Stimulated activated CD4-positive, alpha-beta T cell treated with anti-CD3 and anti-CD28 coated beads, Interleukin-2, amount 100 ng/mL, for 24 hours (primary cell): ENCODE measurements at places on chromosomes 2 and 18.

- DNase-seq, result no peak
Measured at GRCh38 chr2:134469516-134470115, 215.7 kb downstream of the MGAT5 start.

- DNase-seq, result no peak
Measured at GRCh38 chr18:3444954-3445353, 5.0 kb upstream of the TGIF1 start.

GRCh38 chr2:128777196-128778035 is 458.7 kb upstream of the HS6ST1 start:
- DNase-seq, result no peak

- DNase-seq, result peak; percentile 63
Measured at GRCh38 chr2:29115797-29116781, 874 bp downstream of the CLIP4 start.

- DNase-seq, result peak; percentile 41
Measured at GRCh38 chr2:237627441-237628246, at the start of gene LRRFIP1. Gene LRRFIP1, plus strand, starts transcription at chr2:237627587. Its CDS starts 58 bp downstream, at chr2:237627645.

DNA sequence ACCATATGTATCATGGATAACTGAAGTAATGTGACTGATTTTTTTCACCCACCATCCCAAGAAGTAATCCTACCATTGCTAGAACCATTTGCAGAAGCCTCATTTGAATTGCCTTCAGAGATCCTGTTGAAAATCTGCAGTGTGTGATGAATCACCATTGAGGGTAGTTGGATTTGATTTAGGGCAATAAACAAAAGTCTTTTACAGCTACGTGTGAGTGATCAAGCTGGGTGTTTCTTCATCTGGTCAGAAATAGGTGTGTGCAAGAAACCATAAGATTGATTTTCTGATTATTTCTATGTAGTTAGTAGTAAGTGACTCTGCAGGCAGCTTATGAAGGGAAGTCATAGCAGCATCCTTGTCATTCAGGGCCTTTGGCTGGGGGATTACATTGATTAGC is 159.6 kb downstream of the MGAT5 start:
- no peak for DNase-seq

- DNase-seq, result no peak
Measured at GRCh38 chr2:10909996-10910341, 1.8 kb upstream of the KCNF1 start.

DNA sequence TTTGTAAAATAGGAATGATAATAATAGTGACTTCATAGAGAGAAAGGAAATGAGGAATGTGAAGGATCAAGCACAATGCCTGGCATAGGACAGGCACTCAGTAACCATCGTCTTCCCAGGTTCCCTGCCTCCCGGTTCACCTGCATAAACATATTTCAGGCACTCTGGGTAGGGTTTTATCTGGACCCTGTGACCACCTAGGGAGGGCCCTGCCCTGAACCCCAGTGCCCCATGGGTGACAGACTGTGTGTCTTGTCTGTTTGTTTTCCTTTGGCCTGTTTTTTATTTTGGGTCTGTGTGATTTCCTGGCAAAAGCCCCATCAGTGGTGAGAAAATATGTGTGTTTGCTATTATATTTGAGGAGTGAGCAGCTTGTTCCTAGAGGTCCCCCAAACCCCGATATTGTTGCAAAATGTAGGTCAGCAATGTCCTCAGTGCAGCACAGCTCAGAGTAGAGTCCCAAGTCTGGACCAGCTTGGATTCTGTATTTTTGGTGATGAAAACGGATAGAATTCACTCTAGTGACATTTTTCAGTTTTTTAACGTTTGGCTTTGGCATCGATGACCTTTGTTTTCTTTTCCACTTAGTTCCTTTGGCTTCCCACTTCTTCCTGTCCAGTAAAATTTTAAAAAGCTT is 9.6 kb upstream of the NT5C1B start:
- no peak for DNase-seq

- no peak for DNase-seq
Measured at GRCh38 chr2:96577501-96577900, 40.9 kb downstream of the ARID5A start.

DNA sequence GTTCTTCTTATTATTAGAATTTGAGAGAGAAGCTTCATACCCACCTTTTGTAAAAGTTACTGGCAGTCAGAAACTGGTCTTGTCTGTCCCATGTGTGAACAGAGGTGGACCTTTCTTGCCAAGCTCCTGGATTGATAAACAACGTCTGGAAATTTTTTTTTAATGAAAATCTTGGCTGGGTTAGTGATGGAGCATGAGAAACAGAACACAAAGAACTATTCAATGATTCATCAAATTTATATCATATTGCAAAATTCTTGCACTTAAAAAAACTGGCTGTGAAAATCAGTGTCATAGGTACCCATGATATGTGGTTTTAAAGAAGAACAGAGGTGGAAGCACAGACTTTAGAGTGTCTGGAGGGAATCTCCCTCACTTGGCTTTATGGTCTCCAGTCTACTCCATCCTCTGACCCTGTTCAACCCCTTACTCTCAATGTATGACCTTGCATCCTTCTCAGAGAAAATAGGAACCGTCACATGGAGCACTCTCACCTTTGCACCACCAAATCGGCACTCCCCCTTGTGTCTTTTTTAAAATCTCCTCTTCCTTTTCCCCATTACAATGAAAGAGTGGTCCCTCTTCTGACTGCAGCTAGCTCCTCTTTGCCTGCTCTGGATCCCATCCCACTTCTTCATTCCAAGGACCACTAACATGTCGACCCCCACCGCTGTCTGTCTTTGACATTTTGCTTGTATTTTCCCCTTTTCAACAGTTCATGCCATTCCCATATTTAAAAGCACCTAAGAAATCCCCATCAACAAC is 58.2 kb downstream of the COPS8 start:
- no peak for DNase-seq

DNA sequence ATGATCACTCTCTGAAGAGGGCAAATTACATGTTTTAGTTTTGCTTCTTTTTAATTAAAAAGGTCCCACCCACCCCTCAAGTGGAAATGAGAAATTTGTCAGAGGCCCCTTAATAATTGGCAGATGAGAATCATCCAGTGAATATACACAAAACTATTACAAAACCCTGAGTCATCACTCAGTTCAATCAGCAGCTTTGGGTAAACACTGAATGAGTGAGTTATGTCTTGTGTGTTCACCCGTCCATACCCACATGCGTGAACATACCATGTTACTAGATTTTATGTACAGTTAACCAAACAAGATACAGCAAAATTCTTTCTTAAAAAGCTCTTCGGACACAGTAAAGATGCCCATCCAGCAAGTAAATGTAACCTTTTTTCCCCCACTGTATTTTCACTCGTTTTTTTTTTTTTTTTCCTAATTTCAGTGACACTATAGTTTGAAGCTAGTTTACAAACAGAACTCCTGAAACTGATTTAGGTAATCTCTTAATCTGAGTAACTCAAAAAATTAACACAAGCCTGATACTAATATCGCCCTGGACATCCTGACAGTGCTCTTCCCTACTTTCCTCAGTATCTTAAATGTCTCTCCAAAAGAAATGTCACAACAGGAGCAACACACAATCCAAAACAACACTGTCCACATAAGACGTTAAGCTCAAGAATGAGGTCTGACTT is 1.4 kb downstream of the PSME4 start:
- DNase-seq, result no peak

DNA sequence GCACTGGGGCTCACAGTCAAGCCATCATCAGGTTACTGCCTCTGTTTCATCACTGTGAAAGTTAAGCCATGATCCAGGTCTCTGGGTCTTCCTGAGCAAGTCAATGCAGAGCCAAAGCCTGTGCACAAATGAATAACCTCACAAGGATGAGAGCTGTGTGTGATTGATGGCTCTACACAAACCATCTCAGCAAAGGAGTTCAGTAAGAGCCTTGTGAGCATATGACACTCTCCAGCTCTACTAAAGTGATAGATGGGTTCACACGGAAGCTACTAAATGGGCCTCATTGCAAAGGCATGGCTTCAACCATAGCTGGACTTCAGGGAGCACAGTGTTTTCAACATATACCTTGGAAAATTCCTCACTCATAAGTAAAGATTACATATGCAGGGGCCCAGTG is 101.5 kb downstream of the AFF3 start:
- no peak for DNase-seq

DNA sequence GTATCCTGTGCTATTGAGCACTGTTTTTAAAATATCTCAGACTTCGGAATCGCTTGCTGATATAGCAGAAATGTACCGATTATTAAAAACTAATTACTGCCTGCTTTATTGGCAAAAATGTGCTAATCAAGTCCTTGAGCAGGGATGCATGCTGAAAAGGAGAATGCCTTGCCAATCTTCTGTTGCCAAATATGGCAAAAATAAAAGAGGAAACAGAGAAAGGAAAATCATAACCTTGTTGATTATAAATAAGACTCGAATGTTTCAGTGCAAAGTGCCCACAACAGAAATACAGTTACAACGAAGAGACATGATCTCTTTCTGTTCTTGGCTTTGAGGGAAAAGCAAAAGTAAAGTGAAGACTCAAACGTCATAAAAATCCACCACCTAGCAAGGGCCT is 248.5 kb downstream of the TMEM182 start:
- no peak for DNase-seq

DNA sequence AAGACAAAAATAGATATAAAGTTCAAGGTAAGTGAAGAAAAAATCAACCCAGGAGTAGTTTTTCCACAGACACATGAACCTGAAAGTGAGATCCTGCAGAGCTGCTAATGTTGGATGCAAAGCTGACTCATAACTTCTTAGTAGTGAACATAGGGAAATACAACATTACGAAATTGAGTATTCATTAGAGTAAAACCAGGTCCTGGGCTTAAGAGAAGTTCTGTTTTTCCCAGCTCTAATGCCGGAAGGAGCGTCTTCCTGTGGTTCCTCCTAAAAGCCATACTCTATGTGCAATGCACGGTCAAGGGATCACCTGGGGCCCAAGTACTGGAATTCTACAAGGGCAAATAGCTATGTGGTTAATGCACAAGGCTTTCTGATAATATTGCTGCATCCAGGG is 141.7 kb downstream of the RBMS1 start:
- no peak for DNase-seq

GRCh38 chr2:128403814-128404708 is 85.4 kb upstream of the HS6ST1 start:
- DNase-seq, result no peak

GRCh38 chr18:13070460-13070859 is 79.3 kb downstream of the CEP192 start:
- DNase-seq, result no peak

- no peak for DNase-seq
Measured at GRCh38 chr18:37453752-37454151, 111.8 kb downstream of the CELF4 start.

DNA sequence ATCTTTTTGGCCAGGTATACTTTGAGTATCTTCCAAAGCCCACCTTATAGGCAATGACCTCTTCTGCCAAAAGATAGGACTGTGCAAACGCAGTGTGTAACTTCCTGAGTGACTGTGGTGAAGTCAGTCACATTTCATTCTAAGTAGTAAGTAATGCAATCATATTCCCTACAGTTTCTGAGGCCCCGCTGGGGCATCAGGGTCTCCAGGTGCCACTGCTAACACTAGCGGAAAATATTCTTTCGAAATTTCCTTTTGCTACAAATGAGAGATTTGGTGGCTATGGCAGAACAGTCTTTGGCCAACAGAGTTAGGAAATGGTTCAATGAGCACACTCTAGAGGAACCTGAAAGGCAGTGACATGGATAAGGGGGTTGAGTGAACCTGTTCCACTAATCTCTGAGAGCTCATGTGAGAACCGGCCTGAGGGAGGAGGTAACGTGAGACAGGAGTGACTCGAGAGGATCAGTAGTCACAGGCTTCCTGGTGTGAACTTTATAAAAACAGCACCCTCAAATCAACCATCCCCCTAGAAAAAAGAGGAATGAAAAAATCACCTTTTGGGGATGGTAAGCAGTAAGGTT is 102.6 kb upstream of the LPIN2 start:
- no peak for DNase-seq

- DNase-seq, result no peak
Measured at GRCh38 chr2:25567406-25567805, 106.0 kb downstream of the DTNB start.

- no peak for DNase-seq
Measured at GRCh38 chr2:7905756-7906155, 776.1 kb upstream of the ID2 start.

- DNase-seq, result no peak
Measured at GRCh38 chr2:69995511-69995910, 34.1 kb upstream of the ASPRV1 start.

GRCh38 chr2:196284144-196284844 is 112.9 kb upstream of the STK17B start:
- DNase-seq, result no peak

DNA sequence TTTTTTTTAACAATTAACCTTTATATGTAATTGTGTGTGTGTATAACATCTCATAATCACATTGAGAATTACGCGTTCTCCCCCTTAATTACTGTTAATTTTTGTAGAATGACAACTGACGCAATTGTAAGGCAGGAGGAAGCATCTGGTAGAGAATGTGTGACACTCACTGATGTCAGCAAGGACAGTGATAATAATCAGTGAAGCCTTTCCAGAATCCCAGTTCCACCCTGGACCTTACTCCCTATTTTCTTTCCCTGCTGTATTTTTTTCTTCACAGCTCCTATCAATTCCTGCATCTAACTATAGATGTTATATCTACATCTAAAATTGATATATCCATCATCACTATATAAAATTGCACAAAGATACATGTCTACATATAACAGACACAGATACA is 16.1 kb upstream of the STRN start:
- DNase-seq, result no peak

DNA sequence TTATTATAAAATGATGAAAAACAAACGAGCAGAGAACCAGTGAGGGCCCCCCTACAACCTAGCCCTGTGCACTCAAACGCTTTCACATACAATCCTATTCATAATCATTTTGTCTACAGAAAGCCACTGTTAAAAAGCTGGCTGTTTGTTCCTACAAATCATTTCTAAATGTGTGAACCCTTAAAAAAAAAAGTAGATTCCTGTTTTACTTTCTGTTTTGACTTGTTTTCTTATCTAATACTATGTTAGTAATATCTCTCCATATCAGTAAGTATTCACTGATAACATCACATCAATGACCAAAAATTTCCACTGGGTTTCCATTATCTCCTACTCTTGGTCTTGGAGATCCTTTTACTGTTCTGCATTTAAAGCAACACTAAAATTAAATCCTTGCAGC is 128.8 kb upstream of the TTC39C start:
- DNase-seq, result no peak

- DNase-seq, result no peak
Measured at GRCh38 chr18:55422456-55423180, 165.4 kb downstream of the TCF4 start.

GRCh38 chr2:193583638-193584400 is 1389.1 kb upstream of the TMEFF2 start:
- no peak for DNase-seq
